ENCODE measurements at places on chromosomes 12 and 14. TPM values are rescaled to one million over a fixed set of nuclear protein-coding genes. Genes with fewer than 3 reads are reported as not detected.

DNA sequence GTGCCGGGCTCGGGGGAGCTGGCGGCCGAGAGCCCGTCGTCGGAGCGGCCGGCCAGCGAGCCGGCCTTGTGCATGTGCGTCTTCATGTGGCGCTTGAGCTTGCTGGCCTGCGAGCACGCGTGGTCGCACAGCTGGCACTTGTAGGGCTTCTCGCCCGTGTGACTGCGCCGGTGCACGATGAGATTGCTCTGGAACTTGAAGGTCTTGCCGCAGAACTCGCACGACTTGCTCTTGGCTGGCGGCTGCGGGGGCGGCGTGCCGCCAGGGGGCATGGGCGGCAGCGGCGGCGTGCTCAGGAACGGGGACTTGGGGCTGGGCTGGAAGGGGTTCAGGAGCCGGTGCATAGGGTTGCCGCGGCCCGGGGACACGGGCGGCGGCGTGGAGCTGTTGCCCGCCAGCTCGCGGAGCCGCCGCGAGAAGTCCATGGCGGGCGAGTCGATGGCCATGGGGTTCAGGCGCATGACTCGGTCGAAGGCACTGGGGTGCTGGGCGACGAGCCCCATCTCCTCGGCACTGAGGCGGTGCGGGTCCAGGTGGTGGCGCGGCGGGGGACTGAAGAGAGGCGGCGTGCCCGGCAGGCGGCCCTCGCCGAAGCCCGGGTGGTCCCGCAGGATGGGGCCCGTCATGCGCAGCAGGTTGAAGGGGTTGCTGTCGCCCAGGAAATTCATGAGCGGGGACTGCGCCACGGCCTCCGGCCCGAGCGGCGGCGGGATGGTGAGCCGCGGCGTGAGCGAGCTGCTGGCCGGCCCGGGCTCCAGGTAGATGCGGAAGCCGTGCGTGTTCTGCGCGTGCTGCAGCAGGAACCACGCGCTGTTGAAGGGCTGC lies 96.5 kb downstream of the BCL11B start:
- no peaks in the 10 kb centered on the region for H3K36me3 ChIP-seq
- H3K27me3 ChIP-seq = no peaks in the 10 kb centered on the region
- no peaks in the 10 kb centered on the region for H3K4me1 ChIP-seq

DNA sequence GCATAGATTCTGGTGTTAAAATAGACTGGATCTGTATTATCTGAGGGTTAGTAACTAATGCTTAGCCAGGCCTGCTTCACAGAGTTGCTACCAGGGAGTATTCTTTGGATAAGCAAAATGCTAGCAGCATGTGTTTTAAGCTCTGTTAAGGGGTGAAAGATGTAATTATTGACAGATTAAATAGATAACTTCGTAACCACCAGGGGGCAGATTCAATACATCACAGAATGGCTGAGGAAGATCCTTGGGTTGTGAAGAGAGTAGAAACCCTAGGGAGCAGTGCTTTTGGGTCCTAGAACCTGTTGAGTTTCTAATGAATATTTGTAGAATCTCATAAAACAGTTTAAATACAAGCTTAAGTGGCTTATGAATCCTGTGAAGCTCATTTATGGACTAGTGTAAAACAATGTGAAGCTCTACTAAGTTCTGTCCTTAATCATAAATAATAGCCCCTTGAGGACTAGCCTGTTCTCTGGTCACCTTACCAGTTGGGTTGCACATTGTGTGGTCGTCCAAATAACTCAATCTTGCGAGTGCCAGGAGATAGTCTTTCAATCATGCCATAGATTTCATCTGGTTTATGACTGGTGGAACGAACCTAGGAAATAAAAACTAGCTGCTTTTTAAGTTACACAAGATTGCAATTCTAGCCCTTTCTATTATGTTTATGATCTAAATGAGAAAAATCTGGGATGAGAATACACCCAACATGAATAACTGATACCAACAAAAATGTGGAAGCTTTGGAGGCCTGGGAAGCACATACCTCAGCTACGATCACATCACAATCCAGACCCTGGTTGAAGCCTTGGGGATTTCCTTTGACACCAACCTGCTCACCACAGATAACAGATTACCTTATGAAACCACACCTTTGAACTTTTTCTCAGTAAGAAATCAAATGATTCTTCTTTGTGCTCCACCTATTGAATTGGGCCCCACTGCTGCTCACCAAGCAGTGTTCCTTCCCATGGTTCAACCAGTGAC lies 12.3 kb downstream of the METTL3 start:
- DNase-seq = peak; percentile 65
- H3K4me3 ChIP-seq = no peak overlapping the region

DNA sequence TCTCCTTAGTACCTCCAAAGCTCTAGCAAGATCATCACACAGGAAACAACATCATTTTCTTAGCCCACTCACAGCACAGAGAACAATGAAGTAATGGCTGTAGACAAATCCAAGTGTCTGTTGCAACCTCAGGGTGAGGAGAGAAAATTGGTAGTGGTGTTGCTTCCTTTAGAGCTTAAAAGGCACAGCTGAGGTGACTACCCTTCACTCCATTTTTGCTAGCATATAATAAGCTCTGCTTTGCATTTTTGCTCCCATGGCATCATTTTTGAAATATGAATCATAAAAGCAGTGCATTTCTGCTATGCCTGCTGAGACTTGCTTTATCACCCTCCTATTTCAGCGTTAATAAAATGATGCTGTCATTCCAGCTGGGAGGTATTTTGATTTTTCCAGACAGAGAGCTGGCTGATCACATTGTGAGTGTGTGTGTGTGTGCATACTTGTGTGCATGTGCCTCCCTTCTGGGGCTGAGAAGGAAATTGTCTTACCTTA lies 18.5 kb upstream of the PCNX1 start:
- H3K4me3 ChIP-seq = no peak overlapping the region
- peak; percentile 70 for DNase-seq
- H3K27me3 ChIP-seq = no peaks in the 10 kb centered on the region
- H3K27ac ChIP-seq = peak overlapping the region; percentile 33
- H3K4me1 ChIP-seq = peaks cover 11% of the 10 kb centered on the region

- peaks cover 2% of the 10 kb centered on the region for H3K36me3 ChIP-seq
- no peaks in the 10 kb centered on the region for H3K27me3 ChIP-seq
- H3K4me3 ChIP-seq = no peak overlapping the region
- peak; percentile 100 for DNase-seq
- H3K4me1 ChIP-seq = peaks cover 15% of the 10 kb centered on the region
- H3K27ac ChIP-seq = peak overlapping the region; percentile 79
Measured at GRCh38 chr14:96053600-96054381, 14.6 kb downstream of the C14orf132 start.

DNA sequence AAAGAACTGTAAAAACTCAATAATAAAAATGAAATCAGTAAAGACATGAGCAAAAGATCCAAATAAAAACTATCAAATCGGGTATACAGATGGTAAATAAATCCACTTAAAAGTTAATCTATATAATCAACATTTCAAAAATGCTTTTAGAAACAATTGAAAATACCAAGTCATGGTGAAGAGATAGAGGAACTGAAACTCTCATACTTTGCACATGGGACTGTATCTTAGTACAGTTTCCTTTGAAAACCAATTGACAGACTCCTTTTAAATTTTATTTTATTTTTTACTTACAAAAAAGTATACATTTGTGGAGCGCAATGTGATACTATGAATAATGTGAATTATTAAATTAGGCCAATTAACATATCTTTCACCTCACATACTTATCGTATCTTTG lies 98.6 kb upstream of the FAR2 start:
- H3K27ac ChIP-seq = no peak overlapping the region
- H3K27me3 ChIP-seq = no peaks in the 10 kb centered on the region
- no peaks in the 10 kb centered on the region for H3K4me1 ChIP-seq

DNA sequence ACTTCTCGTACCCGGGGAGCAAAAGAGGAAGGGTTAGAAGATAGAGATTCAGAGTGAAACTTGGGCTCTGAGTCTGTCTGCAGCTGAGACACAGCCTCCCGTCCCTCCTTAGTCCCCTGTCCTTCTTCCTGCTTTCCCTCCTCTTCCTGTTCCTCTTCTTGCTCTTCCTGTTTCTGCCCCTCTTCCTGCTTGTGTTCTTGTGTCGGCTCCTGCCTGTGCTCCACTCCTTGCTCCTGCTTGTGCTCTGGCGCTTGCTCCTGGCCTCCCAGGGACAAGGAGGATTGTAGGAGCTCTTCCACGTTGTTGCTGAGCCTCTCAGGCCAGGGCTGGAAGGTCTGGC lies 3.0 kb downstream of the ACRBP start:
- H3K27ac ChIP-seq = no peak overlapping the region
- DNase-seq = no peak
- no peaks in the 10 kb centered on the region for H3K4me1 ChIP-seq
- H3K27me3 ChIP-seq = peaks cover 9% of the 10 kb centered on the region
- H3K4me3 ChIP-seq = no peak overlapping the region

COL2A1 gene
- not detected for total RNA-seq

Measured in fibroblast of lung (primary cell).